ENCODE measurements at places on chromosomes 16 and 17. TPM values are rescaled to one million over a fixed set of nuclear protein-coding genes. Genes with fewer than 3 reads are reported as not detected.

OTOP2 gene
- total RNA-seq: not detected

DNA sequence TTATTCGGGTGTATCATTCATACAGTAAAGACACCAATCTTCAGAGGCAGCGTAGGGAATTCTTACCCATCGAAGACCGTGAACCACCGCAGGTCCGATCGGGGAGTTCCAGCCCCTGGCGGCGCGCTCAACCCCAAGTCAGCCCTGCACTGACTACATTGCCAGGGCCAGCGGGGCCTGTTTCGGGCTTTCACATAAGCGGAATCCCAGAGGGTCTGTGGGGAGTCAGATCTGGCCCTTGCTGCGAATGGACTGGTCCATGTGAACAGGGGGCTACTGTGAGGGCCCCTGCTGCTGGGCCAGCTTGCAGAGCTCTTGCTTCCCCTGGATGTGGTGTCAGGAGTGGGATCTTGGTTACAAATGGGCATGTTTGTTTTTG is 7.6 kb downstream of the PDE6G start:
- no peak overlapping the region for H3K27ac ChIP-seq
- H3K36me3 ChIP-seq: no peaks in the 10 kb centered on the region
- H3K4me1 ChIP-seq: peaks cover 7% of the 10 kb centered on the region

SNRNP25 gene
- 48.5 TPM for total RNA-seq

DNA sequence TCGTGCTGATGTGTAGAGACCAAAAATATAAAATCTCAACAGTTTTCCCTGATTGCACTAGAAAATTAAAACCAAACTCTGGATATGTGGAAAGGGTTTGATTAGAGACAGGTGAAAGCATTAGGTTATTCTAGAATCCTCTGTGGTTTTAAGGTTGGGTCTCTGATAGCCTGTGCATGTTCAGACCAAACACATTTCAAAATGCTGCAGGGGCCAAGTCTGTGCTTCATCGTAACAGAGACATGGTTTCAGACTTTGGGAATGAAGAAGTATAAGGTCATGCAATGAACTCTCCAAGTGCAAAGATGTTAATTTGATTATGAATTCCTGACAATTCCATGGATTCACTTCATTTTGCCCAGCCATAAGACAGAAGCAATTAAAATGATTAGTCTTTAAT is 261.0 kb upstream of the KCNJ16 start:
- H3K36me3 ChIP-seq: no peaks in the 10 kb centered on the region
- no peak overlapping the region for H3K27ac ChIP-seq
- H3K4me1 ChIP-seq: no peaks in the 10 kb centered on the region
- DNase-seq: no peak

DNA sequence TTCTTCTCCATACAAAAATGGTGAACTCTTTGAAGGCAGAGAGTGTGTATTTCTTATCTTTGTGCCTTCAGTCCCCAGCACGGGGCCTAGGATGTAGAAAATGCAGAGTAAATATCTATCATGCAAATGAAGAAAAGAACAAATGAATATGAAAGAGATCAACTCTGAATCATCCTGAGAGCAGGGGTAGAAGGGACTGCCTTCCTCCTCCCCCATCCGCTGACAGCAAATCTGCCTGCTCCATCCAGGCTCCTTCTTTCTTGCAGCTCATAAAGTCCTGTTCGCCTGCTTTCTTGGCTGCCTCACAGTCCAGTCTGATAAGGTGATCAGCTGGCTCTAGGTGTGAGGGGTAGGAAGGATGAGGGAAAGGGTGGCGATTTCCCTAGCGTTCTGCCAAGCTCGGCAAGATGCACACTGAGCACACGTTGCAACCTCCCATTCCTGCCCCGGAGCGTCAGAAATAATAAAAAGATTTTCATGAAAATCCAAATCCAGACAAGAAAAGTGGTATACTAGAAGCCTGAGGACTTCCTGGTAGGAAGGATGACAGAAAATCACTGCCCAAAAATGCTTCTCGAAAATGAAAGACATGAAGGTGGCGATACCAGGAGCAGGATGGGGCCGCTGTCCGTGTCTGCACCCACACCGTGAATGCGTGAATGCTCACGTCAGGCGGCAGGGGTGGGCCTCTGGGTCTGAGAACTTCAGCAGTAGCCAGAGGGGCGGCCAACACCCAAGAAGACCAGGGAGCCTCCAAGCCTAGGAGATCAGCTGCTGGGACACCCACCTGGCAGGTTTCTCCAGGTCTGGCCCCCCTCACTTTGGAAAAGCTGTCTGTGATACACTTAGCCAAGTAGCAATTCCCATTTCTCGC is 67.1 kb downstream of the VPS53 start:
- peaks cover 37% of the 10 kb centered on the region for H3K36me3 ChIP-seq
- H3K27ac ChIP-seq: no peak overlapping the region
- H3K4me3 ChIP-seq: no peak overlapping the region
- H3K27me3 ChIP-seq: no peaks in the 10 kb centered on the region
- no peak for DNase-seq
- H3K4me1 ChIP-seq: peaks cover 14% of the 10 kb centered on the region
